ENCODE measurements at places on chromosomes 2 and 18.

GRCh38 chr2:157782057-157782845 is 93.9 kb downstream of the ACVR1 start:
- DNase-seq = no peak

DNA sequence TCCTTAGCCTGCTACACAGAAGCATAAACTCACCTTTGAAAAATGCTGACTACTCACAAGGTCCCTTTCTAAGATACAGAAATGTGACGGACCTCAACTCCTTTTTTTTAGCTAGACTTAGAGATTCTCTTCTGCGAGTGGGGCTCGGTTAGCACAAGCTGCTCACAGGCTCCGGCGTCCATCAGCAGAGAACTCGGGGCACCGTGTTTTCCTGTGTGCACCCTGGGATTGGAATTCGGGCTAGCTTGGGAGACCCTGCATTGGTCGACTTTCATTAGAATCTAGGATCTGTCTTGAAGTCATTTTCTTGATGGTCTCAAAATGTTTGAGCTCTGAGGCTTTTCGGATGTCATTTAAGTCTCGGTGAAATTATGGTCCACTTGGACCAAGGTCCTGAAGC is 191.2 kb downstream of the GBX2 start:
- DNase-seq = no peak

GRCh38 chr2:241759067-241759807 is 17.4 kb upstream of the GAL3ST2 start:
- DNase-seq = no peak

DNA sequence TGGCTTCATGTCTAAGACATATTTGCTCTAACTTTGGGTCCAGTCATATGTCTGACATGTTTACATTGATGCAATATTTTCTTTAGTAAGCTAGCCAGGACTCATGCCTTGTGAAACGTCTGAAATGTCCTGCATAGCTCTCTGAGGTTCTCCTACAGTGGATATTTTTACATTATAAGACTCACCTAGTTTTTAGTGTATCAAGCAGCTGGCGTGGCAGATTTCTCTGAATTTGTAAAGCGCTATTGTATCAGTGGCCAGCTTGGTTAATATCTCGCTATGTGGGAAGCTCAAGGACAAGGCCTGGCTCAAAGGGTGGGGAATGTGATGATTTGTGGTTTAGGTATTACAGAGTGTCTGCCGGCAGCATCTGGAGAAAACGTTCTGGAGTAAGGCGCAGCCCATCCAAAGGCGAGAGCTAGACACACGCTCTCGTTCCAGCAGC is 164.3 kb downstream of the LTBP1 start:
- DNase-seq = no peak

DNA sequence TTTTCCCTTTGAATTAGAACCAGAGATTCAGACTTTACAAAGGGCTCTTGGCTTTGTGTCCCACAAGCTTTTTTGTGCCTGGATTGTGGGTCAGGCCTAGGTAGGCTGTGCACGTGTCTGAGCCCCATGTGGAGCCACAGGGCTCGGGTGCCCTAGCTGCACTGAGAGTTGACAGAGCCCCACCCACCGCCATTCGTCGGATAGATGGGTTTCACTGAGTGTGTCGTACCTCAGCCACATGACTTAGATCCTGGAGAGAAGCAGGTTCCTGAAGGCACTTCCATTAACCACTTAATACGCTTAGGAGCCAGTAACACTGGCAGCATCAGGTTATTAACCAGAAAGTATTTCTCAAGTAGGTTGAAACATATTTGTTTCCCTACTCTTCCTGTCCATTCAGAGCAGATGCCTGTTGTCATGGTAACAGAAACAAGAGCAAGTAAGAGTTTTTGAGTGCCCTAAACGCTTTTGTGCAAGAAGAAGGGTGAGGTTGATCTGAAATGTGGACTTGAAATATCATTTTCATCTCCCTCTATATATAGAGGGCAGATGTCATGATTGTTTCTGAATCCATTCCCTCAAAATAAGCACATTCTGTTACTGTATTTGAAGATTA is 30.0 kb downstream of the ADCYAP1 start:
- no peak for DNase-seq

DNA sequence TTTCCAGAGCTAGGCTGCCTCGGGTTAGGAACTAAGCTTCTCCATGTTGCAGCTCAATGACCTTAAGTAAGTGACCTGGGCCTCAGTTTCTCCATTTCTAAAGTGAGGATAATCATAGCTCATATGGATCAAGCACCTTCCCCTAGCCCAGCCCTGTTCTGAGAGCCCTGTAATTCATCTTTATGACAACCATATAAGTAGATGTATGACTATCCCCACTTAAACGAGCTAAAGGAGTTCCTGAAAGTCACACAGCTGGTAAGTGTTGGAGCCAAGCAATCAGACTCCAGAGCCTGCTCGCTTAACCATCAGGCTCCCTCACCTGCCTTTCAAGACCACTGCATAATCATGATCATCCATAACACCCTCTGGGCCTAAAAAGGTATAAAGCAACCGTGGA is 135.4 kb downstream of the SP3 start:
- no peak for DNase-seq

GRCh38 chr2:123380370-123380935 is 644.6 kb upstream of the CNTNAP5 start:
- DNase-seq = no peak

GRCh38 chr2:64685430-64685829 is 31.7 kb upstream of the SERTAD2 start:
- no peak for DNase-seq

- peak; percentile 18 for DNase-seq
These were observed 775 bp downstream of the RNF125 start for GRCh38 chr18:32019251-32019948.

- DNase-seq = no peak
These were observed 503.6 kb downstream of the ERBB4 start for GRCh38 chr2:212034841-212035585.

DNA sequence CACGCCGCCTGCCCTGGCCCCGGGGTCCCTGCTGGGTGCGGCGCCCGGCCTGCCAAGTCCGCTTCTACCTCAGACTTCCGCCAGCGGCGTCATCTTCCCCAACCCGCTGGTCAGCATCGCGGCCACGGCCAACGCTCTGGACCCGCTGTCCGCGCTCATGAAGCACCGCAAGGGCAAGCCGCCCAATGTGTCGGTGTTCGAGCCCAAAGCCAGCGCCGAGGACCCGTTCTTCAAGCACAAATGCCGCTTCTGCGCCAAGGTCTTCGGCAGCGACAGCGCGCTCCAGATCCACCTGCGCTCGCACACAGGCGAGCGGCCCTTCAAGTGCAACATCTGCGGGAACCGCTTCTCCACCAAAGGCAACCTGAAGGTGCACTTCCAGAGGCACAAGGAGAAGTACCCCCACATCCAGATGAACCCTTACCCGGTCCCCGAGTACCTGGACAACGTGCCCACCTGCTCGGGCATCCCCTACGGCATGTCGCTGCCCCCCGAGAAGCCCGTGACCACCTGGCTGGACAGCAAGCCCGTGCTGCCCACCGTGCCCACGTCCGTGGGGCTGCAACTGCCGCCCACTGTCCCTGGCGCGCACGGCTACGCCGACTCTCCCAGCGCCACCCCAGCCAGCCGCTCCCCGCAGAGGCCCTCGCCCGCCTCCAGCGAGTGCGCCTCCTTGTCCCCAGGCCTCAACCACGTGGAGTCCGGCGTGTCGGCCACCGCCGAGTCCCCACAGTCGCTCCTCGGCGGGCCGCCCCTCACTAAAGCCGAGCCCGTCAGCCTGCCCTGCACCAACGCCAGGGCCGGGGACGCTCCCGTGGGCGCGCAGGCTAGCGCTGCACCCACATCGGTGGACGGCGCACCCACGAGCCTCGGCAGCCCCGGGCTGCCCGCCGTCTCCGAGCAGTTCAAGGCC is 13.7 kb downstream of the SALL3 start:
- DNase-seq = no peak

DNA sequence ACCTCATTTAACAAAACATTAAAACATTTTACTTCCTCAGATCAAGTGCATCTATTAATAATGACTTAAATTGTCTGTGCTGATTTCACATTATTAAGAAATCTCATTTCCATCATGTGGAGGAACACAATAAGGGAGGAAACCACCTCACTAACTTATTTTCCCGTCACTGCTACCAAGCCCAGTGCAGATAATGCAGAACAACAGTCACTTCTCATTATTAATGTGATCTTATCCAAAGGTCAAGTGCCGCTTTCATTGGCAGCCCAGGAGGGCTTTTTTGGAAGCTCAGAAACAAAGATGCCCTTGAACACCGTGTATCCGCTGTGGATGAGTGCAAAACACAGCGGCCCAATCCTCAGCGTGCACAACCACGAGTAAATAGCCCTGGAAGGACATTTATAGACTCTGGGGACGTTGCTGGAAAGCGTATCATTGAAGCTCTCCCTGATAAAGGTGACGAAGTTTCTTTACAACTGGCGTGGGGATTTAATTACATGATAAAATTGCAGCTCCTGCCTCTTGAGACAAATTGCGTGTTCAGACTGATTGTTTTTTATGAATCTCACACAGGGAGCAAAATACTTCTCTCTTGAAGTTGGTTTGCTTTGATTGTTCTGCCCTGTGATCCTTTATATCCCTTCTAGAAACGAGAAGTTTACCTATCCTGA is 13.2 kb downstream of the ASB18 start:
- DNase-seq = no peak

GRCh38 chr2:105072039-105072438 is 34.2 kb downstream of the MRPS9 start:
- DNase-seq = no peak

- no peak for DNase-seq
These were observed 70.3 kb upstream of the PELI1 start for GRCh38 chr2:64214281-64215115.

GRCh38 chr2:179422037-179422643 is 157.5 kb upstream of the SESTD1 start:
- peak; percentile 60 for DNase-seq

Measured in cerebellar cortex (tissue), 1 donor.